ENCODE measurements at places on chromosomes 3 and 15. TPM values are rescaled to one million over a fixed set of nuclear protein-coding genes. Genes with fewer than 3 reads are reported as not detected.

DNA sequence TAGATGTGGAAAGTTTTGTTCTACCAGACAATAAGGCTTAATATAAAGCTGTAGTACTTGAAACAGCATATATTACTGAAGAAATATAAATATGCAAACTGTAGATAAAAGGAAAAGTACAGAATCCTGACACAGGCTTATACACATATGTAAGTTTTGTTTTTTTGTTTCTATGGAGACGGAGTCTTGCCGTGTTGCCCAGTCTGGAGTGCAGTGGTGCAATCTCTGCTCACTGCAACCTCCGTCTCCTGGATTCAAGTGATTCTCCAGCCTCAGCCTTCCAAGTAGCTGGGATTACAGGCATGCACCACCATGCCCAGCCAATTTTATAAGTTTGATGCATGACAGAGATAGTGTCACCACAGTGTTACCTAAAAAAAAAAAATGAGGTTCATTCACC lies 29.1 kb upstream of the ZNF445 start:
- peaks cover 44% of the 10 kb centered on the region for H3K36me3 ChIP-seq
- H3K4me3 ChIP-seq, result no peak overlapping the region
- H3K27ac ChIP-seq, result no peak overlapping the region
- H3K27me3 ChIP-seq, result no peaks in the 10 kb centered on the region
- H3K4me1 ChIP-seq, result peaks cover 25% of the 10 kb centered on the region
- DNase-seq, result no peak

- DNase-seq, result no peak
- H3K4me3 ChIP-seq, result no peak overlapping the region
- H3K36me3 ChIP-seq, result no peaks in the 10 kb centered on the region
- H3K27ac ChIP-seq, result no peak overlapping the region
- peaks cover 14% of the 10 kb centered on the region for H3K27me3 ChIP-seq
- H3K4me1 ChIP-seq, result no peaks in the 10 kb centered on the region
Measured at GRCh38 chr15:61640756-61641155, 411.7 kb upstream of the RORA start.

GRCh38 chr3:196741249-196741889 lies 1.7 kb downstream of the PAK2 start:
- no peak for DNase-seq
- peak overlapping the region; percentile 97 for H3K27ac ChIP-seq
- H3K27me3 ChIP-seq, result no peaks in the 10 kb centered on the region
- peaks cover 25% of the 10 kb centered on the region for H3K36me3 ChIP-seq

- H3K27me3 ChIP-seq, result no peaks in the 10 kb centered on the region
- DNase-seq, result peak; percentile 35
- no peaks in the 10 kb centered on the region for H3K4me1 ChIP-seq
- H3K4me3 ChIP-seq, result no peak overlapping the region
- H3K36me3 ChIP-seq, result peaks cover 3% of the 10 kb centered on the region
- no peak overlapping the region for H3K27ac ChIP-seq
Measured at GRCh38 chr3:15405448-15406050, 21.8 kb downstream of the METTL6 start.

- DNase-seq, result no peak
- no peak overlapping the region for H3K27ac ChIP-seq
- no peaks in the 10 kb centered on the region for H3K27me3 ChIP-seq
- H3K4me1 ChIP-seq, result peaks cover 2% of the 10 kb centered on the region
Measured at GRCh38 chr15:49339656-49340055, 83.4 kb upstream of the FGF7 start.

GRCh38 chr3:107452436-107452835 lies 70.3 kb upstream of the BBX start:
- no peaks in the 10 kb centered on the region for H3K36me3 ChIP-seq
- no peak overlapping the region for H3K4me3 ChIP-seq
- no peak overlapping the region for H3K27ac ChIP-seq
- no peaks in the 10 kb centered on the region for H3K27me3 ChIP-seq
- peaks cover 15% of the 10 kb centered on the region for H3K4me1 ChIP-seq
- DNase-seq, result no peak

DNA sequence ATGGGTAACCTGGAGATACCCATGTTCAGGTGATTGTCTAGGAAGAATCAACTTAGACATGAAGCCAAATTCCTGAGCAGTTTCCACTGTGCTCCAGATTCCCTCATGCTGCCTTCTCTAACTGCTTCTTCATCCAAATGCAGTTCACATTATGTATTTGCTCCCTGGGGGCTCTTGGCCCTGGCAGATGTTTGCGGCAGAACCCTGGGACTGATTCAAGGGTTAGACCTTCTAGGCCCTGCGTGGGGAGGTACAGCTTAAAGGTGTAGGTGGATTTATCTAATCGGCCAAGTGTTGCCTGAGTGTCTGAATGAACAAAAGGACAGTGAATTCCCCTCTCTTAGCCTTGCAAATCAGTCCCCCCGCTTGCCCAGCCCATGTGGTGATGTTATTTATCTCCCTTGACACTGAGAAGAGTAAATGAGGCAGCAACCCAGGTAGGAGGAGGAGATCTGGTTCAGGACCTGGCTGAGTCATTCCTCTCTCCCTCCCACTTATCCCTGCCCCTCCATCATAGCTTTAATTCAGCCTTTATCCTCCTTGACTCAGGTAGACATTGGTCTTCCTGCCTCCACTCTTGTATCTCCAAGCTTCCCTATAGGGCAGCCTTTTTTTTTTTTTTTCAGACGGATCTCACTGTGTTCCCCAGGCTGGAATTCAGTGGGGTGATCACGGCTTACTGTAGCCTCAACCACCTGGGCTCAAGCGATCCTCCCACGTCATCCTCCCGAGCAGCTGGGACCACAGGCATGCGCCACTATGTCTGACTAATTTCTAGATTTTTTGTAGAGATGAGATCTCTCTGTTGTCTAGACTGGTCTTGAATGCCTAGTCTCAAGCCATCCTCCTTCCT lies 54.8 kb downstream of the MAGEF1 start:
- no peaks in the 10 kb centered on the region for H3K36me3 ChIP-seq
- no peak overlapping the region for H3K4me3 ChIP-seq
- H3K27me3 ChIP-seq, result no peaks in the 10 kb centered on the region
- no peak overlapping the region for H3K27ac ChIP-seq

- no peaks in the 10 kb centered on the region for H3K36me3 ChIP-seq
- DNase-seq, result no peak
- H3K4me1 ChIP-seq, result peaks cover 4% of the 10 kb centered on the region
- no peak overlapping the region for H3K4me3 ChIP-seq
- no peak overlapping the region for H3K27ac ChIP-seq
Measured at GRCh38 chr3:45317710-45318109, 70.7 kb upstream of the LARS2 start.

DNA sequence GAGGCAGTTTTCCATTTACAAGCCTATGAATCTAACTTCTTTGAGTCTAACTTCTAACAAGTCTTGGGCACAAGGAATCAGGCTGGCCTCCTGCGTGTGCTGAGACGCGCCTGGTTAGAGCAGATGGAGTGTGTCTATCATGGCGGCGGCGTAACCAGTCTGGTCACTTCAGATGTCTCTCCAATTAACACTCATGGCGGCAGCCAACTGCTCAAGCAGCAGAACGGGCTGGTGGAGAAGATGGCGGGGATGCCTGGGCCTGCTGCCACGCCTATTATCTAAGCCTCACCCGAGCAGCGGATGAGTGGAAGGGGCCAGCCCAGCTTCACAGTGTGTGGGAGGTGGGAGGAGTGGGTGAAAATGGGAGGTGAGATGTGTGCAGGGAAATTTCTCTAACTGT lies 246.4 kb upstream of the TPRG1 start:
- no peak overlapping the region for H3K4me3 ChIP-seq
- no peak for DNase-seq
- no peaks in the 10 kb centered on the region for H3K4me1 ChIP-seq
- no peaks in the 10 kb centered on the region for H3K27me3 ChIP-seq
- no peaks in the 10 kb centered on the region for H3K36me3 ChIP-seq

- no peaks in the 10 kb centered on the region for H3K27me3 ChIP-seq
- H3K27ac ChIP-seq, result peak overlapping the region; percentile 69
- no peak for DNase-seq
- peaks cover 5% of the 10 kb centered on the region for H3K36me3 ChIP-seq
- peaks cover 74% of the 10 kb centered on the region for H3K4me1 ChIP-seq
- H3K4me3 ChIP-seq, result no peak overlapping the region
Measured at GRCh38 chr15:85404918-85405866, 24.8 kb downstream of the AKAP13 start.

- H3K27ac ChIP-seq, result no peak overlapping the region
- H3K27me3 ChIP-seq, result peaks cover 4% of the 10 kb centered on the region
- DNase-seq, result no peak
- no peak overlapping the region for H3K4me3 ChIP-seq
Measured at GRCh38 chr3:159886050-159886449, 102.6 kb upstream of the IL12A start.

- peak overlapping the region; percentile 73 for H3K27ac ChIP-seq
- H3K4me1 ChIP-seq, result peaks cover 9% of the 10 kb centered on the region
- peak; percentile 74 for DNase-seq
- no peaks in the 10 kb centered on the region for H3K27me3 ChIP-seq
Measured at GRCh38 chr15:41870689-41871081, 23.2 kb downstream of the SPTBN5 start.

- DNase-seq, result no peak
- H3K36me3 ChIP-seq, result no peaks in the 10 kb centered on the region
- H3K27ac ChIP-seq, result no peak overlapping the region
- no peaks in the 10 kb centered on the region for H3K27me3 ChIP-seq
- no peak overlapping the region for H3K4me3 ChIP-seq
Measured at GRCh38 chr3:74413547-74414241, 200.8 kb downstream of the CNTN3 start.

DNA sequence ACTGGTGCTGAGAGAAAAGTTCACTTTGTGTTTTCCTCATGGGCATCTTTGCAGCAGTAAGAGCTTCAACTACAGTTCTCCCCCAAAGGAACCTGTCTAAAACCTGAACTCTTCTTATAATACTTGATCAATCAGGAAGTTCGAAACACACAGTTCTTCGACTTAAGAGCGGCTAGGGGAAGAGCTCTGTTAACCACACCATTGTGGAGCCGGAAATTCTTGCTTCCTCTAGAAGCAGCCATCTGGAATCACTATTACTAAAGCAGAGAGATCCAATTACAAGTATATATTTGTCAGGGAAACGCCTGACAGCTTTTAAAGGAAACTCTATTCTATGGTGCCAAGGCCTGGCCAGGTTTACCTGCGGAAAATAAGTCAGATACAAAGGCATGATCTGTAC lies 337.3 kb upstream of the CBLB start:
- H3K36me3 ChIP-seq, result peaks cover 26% of the 10 kb centered on the region
- H3K27ac ChIP-seq, result peak overlapping the region; percentile 99
- H3K27me3 ChIP-seq, result no peaks in the 10 kb centered on the region

DNA sequence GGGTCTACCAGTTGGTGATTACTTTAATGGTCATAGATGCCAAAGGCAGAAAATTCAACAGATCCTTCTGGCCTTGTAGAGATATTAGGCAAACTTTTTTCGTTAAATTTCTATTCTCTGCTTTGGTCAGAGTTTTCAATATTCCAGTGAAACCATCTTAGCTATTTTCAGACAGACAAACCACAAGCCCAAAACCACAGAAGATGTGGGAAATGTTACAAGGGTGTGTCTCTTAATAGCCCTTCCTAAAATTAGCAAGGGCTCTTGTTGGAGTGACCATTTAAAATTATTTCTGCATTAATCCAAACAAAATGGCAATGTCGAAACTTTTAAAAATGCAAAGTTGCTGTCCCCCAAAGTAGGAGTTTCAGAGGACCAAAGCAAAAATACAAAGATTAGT lies 102.8 kb downstream of the ARRDC4 start:
- H3K27ac ChIP-seq, result no peak overlapping the region
- no peaks in the 10 kb centered on the region for H3K36me3 ChIP-seq
- peaks cover 3% of the 10 kb centered on the region for H3K27me3 ChIP-seq
- no peak overlapping the region for H3K4me3 ChIP-seq

DNA sequence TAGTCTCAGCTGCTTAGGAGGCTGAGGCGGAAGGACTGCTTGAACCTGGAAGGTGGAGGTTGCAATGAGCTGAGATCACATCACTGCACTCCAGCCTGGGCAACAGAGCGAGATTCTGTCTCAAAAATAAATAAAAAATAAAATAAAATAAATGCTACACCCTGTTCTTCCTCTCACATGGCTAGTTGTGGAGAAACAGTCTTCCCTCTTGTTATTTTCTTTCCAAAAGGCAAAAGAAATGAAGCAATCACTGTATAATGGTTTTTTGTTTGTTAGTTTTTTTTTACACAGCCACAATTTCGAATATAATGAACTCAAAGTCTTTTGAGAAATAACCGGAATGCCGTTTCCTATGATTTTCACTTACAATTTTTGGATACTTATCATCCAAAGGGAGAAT lies 4.9 kb upstream of the FRMD4B start:
- peaks cover 27% of the 10 kb centered on the region for H3K27me3 ChIP-seq
- no peak overlapping the region for H3K4me3 ChIP-seq
- DNase-seq, result no peak
- H3K4me1 ChIP-seq, result peaks cover 4% of the 10 kb centered on the region

- DNase-seq, result no peak
- no peaks in the 10 kb centered on the region for H3K36me3 ChIP-seq
- no peaks in the 10 kb centered on the region for H3K27me3 ChIP-seq
- H3K4me3 ChIP-seq, result no peak overlapping the region
- no peak overlapping the region for H3K27ac ChIP-seq
- H3K4me1 ChIP-seq, result no peaks in the 10 kb centered on the region
Measured at GRCh38 chr3:178736300-178736699, 200.1 kb downstream of the KCNMB2 start.

- peaks cover 39% of the 10 kb centered on the region for H3K27me3 ChIP-seq
- no peak overlapping the region for H3K27ac ChIP-seq
- no peaks in the 10 kb centered on the region for H3K4me1 ChIP-seq
Measured at GRCh38 chr15:60328852-60329443, 68.8 kb downstream of the ANXA2 start.

DNA sequence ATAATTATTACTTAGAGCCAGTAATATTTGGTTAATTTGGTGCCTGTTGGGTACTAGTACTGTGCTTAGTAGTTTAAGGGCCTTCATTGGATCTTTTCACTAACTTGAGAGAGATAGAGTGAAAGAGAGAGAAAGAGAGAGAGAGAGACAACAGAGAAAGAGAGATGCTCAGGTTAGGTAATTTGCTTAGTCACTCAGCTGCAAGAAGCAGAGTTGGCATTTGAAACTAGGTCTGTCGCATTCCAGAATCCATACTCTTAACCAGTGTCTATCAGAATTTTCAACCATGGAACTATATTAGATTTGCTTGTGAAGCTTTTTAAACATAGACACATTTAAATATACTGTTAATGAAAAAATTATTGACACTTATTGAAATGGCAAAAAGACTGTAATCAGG lies 31.1 kb upstream of the NUDT16 start:
- H3K36me3 ChIP-seq, result no peaks in the 10 kb centered on the region
- H3K27ac ChIP-seq, result no peak overlapping the region
- no peak overlapping the region for H3K4me3 ChIP-seq
- H3K4me1 ChIP-seq, result no peaks in the 10 kb centered on the region

- H3K4me3 ChIP-seq, result peak overlapping the region; percentile 96
- peaks cover 54% of the 10 kb centered on the region for H3K4me1 ChIP-seq
- peaks cover 12% of the 10 kb centered on the region for H3K36me3 ChIP-seq
- no peak for DNase-seq
- no peaks in the 10 kb centered on the region for H3K27me3 ChIP-seq
Measured at GRCh38 chr3:25662736-25663320, 1.9 kb downstream of the TOP2B start.

GRCh38 chr3:177906578-177907229 lies 629.5 kb upstream of the KCNMB2 start:
- H3K27me3 ChIP-seq, result no peaks in the 10 kb centered on the region
- no peaks in the 10 kb centered on the region for H3K36me3 ChIP-seq
- no peak overlapping the region for H3K4me3 ChIP-seq
- H3K27ac ChIP-seq, result no peak overlapping the region
- DNase-seq, result no peak

- no peaks in the 10 kb centered on the region for H3K36me3 ChIP-seq
- peaks cover 43% of the 10 kb centered on the region for H3K4me1 ChIP-seq
- no peaks in the 10 kb centered on the region for H3K27me3 ChIP-seq
- peak overlapping the region; percentile 92 for H3K27ac ChIP-seq
Measured at GRCh38 chr15:41772720-41773331, 1.5 kb upstream of the MAPKBP1 start.

Gene C3orf22
- not detected for total RNA-seq

Gene ULK4
- total RNA-seq, result 6.9 TPM

Gene SGO1
- 25.6 TPM for total RNA-seq

Gene AADACL2
- total RNA-seq, result not detected

Gene CX3CR1
- 0.34 TPM for total RNA-seq

Gene SSUH2
- 0.31 TPM for total RNA-seq

Gene KIF15
- 41.9 TPM for total RNA-seq

Gene RTP3
- not detected for total RNA-seq

Measured in activated CD8-positive, alpha-beta T cell treated with anti-CD3 and anti-CD28 coated beads for 36 hours (primary cell).